ENCODE measurements at places on chromosomes 13 and 19.

GRCh38 chr19:35894342-35894741 is 6.0 kb downstream of the NFKBID start:
- DNase-seq: no peak

DNA sequence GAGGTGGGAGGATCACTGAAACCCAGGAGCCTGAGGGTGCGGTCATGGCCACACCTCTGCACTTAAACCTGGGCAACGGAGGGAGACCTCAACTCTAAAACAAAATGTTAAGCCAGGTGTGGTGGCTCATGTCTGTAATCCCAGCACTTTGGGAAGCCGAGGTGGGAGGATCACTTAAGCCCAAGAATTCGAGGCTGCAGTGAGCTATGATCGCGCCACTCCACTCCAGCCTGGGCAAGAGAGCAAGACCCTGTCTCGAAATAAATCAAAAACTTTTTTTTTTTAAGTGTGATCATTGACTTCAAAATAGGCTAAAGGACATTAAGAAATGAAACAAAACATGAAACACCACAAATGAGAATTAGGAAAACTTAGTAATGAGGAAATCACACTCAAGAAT is 16.3 kb upstream of the ADPRHL1 start:
- DNase-seq: no peak

DNA sequence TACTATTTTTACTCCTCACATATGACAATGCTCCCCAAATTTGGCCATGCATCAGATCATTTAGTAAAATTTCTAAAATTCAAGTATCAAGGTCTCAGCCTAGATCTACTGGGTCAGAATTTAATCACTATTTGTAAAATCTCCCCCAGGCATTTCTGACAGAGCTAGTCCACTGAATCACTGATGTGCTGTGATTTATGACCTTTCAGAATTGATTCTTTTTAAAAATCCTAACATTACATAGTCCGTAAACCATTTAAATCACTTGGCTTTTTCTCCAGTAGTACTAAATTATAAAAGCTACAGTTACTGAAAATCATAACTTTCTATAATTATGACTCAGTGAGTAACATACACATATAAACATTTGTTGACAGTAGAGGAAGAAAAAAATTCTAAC is 92.8 kb upstream of the RAP2A start:
- DNase-seq: no peak

DNA sequence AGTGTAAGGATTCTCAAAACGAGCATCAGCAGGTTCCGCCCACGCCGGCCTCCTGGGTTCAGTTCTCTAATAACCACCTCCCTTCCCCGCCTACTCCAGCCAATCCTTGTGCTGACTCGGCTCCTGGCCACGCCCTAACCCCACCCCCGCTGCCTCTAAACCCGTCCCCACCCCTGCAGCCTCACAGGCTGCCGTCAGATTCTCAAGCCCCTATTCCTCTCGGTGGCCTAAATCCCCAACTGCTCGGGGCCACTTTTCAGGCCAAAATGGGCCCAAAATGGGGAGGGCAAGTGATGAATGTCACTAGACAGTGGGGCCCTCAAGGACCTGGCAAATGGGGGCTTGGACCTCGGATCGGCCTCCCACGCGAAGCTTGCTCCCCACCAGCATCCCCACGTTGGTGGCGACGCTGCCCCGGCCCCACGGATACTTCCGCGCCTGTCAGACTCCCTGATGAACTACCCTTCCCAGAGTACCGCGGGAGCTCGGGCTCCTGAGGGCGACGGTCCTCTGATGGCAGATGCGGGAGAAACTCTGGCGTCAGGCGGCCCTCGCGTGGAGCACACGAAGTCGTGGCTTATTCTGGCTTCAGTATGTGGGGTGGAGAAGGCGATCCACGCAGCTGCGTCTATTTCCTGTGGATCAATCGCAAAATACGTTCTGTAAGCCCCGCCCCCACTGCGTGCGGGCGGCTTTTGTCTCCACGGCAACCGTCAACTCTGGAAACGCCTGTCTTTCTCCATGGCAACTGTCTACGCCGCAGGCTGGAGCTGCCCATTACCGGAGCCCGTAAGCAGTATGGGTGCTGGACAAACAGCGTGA is 24.8 kb downstream of the ZNF473 start:
- DNase-seq: peak; percentile 46

- DNase-seq: no peak
Observed at GRCh38 chr13:45472171-45472705, 7.5 kb downstream of the COG3 start.

DNA sequence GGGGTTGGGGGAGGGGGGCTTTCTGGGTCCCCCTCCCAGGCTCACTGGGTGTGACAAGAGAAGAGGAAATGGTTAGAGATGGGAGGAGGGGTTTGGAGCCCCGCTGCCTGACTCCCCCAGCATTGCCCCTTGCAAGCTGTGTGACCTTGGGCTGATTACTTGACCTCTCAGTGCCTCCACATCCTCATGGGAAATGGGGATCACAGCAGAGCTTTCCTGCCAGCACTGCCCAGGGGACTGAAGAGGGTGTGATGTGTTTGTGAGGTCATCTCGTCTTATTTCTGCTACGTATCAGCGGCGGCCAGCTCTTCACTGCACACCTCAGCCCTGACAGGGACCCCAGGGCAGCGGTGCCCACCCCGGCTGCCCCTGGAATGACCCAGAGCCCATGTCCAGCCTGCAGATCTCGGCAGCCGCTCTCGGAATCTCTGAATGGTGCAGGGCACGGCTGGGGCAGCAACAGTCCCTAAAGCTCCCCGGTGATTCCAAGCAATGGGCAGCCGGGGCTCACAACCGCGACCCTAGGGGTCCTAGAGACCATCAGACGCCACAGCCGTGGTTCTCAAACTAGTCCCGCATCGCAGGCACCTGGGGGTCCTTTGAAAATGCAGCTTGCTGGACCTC is 8.4 kb downstream of the PNMA8B start:
- DNase-seq: no peak

GRCh38 chr13:99224021-99224420 is 23.4 kb downstream of the UBAC2 start:
- DNase-seq: no peak

DNA sequence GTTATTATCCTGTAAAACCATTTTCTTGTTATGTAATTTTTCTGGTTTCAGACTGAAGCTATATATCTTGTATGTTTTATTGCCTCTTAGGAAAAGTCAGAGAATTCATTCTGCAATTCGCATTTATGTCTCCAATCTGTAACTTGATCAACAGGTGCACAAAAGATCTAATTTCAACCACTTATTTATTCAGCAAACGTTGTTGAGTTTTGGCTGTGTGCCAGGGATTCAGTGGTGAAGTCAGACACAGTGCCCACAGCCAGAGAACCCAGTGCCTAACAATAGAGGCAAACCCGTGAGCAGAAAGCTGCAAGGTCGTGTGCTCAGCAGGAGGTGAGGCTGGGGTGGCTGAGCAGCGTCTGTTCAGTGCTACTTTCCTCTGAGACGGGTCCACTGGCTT is 119.5 kb upstream of the MCF2L start:
- DNase-seq: peak; percentile 98

DNA sequence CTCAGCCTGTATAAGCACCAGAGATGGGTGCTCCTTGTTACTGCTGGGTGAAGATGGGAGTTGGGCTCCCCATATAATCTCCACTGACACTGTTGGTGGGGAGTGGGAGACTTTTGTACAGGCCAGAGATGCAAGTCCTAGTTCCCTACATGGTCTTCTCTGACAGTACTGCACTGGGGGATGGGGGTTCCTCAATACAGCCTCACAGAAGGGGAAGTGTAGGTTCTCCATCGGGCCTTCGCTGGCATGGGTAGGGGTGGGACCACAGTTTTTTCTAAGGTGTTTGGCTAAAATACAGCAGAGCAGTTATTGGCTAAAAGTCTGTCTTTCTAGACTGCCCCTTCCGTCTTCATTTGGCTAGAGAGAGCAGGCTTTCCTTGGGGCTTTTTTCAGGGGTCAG is 167.2 kb upstream of the SERP2 start:
- no peak for DNase-seq

- DNase-seq: no peak
Observed at GRCh38 chr19:46112527-46112926, 12.0 kb downstream of the IGFL3 start.

GRCh38 chr13:46295491-46296114 is 83.9 kb downstream of the LRRC63 start:
- DNase-seq: no peak

- no peak for DNase-seq
Observed at GRCh38 chr19:34432797-34433196, 4.6 kb downstream of the UBA2 start.

- no peak for DNase-seq
Observed at GRCh38 chr13:51111997-51112396, 923 bp upstream of the C13orf42 start.

GRCh38 chr19:41198559-41198958 is 5.5 kb downstream of the CYP2S1 start:
- no peak for DNase-seq

DNA sequence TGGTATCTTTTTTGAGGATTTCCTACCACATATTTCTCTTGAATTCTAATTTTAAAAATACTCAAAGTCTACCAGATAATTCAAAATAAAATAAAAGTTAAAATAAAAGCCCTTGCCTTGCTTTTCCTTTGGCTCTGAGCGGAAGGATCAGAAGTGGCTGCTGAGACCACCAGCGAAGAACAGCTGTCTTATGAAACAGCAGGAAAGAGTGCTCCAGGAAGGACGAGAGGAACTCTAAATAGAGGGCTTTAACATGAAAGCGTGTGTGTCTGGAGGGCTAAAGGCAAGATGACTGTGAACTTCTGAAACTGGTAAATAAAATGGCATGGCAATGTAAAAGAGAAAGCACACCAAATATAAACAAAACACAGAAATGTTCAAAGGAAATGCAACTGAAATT is 521.5 kb upstream of the SPRY2 start:
- no peak for DNase-seq

DNA sequence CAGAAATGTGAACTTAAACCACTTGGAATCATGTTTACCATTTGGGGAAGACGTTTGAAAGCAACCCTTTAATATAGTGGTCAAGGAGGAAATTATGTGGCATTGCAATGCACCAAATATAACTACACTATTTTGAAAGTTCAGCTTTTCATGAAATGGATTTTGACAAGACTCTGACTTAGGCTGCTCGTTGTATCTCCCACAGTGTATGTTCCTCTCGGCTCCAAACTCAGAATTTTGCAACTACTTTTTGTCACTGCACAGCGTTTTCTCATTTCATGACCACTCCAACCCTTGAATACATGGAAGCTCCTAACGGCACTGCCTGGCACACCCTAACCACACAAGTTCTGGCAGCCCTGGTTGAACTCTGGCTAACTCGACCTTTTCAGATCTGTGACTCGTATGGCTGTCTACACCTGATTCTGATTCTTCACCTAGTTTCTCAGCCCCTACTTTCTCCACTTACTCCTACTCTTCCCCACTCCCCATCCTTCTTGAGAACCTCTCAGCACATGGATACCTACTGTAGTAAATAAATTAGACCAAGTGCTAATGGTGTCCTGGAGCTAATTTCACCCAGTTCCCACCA is 7.0 kb upstream of the POMP start:
- DNase-seq: no peak

- DNase-seq: no peak
Observed at GRCh38 chr19:17797424-17798201, 2.7 kb downstream of the B3GNT3 start.

GRCh38 chr13:28128926-28129325 is 9.4 kb upstream of the PAN3 start:
- DNase-seq: no peak

DNA sequence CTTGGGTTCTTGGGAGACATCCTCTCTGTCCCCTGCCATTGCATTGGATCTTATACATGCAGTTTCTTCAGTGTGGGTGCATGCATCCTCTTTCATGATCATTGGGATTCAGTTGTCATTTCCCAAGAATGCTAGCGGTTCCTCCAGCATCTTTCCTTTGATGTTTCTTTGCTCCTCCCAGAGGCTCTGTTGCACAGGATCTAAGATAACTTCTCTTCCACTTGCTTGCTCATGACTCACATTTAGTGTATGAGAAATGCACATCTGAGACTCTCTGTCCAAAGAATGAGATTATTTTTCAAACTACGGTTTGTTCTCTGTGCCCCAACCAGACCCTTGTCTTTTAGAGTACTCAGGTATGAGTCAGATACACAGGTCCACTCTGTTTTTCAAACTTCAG is 197.1 kb downstream of the NDFIP2 start:
- no peak for DNase-seq

GRCh38 chr19:6740589-6741343 is 1.3 kb downstream of the TRIP10 start:
- no peak for DNase-seq

DNA sequence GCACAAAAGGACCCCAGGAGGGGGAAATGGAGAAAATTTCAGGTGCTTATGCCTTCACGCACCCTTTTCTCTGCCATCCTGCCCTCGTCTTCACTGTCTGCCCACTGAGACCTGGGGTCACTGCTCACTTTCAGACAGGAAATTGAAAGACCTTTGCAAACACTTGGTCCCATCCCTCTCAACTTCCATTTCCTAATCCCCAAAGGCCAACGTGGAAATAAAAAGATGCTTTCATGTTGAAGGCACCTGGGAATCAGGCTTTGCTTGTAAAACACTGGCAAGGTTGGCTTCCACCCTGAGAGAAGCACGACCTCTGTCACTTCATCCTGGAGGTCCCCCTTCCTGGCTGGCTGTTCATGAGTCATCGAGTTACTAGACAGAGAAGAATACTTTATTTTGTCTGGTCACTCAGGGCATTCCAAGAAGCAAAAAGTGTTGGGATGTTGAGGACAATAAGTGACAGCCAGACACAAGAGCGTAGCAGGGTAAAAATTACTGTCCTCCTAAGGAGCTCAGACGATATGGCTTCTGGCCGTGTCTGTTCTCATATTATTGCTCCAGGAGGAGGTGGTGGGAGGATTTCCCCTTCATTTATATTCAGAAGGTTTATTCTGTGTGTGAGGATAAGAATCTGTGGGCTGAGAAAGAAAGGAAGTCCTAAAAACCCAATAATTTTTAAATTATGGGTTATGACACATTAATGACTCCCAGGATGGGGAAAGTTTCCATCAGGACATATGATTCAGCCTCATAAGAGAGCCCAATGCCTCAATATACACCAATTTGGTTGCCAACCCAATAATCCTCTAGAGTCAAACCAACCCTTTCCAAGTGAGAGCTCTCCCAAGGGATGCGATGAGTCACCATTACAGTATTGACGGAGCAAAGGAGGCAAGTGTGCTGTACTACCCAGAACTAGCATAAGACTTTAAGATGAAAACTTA is 409.0 kb downstream of the COG6 start:
- DNase-seq: no peak
